Lung (tissue), 17 donors: ENCODE measurements at places on chromosomes 7 and 10. TPM values are rescaled to one million over a fixed set of nuclear protein-coding genes. Genes with fewer than 3 reads are reported as not detected.

Gene UNCX
- total RNA-seq, result not detected

Gene NME8
- 0.28 TPM for total RNA-seq

Gene ZNF117
- 11.7 TPM for total RNA-seq

Gene NPC1L1
- total RNA-seq, result 0.48 TPM

Gene AGK
- total RNA-seq, result 39.1 TPM

Gene SHTN1
- total RNA-seq, result 28.4 TPM

Gene CPA5
- not detected for total RNA-seq

Gene GATAD1
- 80.3 TPM for total RNA-seq

Gene DDC
- 2.1 TPM for total RNA-seq
